ENCODE measurements at places on chromosomes 7 and 10. TPM values are rescaled to one million over a fixed set of nuclear protein-coding genes. Genes with fewer than 3 reads are reported as not detected.

Gene C10orf67
- not detected for total RNA-seq

Gene LRRC18
- total RNA-seq = not detected

Gene SPDYE2B
- total RNA-seq = not detected

Gene DDX56
- total RNA-seq = 63.2 TPM

Gene NOS3
- 54.8 TPM for total RNA-seq

Gene DOCK4
- total RNA-seq = 199 TPM

Gene ATOH7
- total RNA-seq = not detected

Gene C7orf57
- 0.09 TPM for total RNA-seq

Gene GIMAP8
- 60.6 TPM for total RNA-seq

Gene GHRHR
- 0.27 TPM for total RNA-seq

Gene GARIN1A
- total RNA-seq = 0.28 TPM

Gene ANLN
- 64.2 TPM for total RNA-seq

Gene VWDE
- total RNA-seq = 0.19 TPM

Gene UPP1
- 21.9 TPM for total RNA-seq

Gene KCP
- total RNA-seq = not detected

Gene SLC26A4
- 0.99 TPM for total RNA-seq

Gene GSTO2
- 0.66 TPM for total RNA-seq

Gene FGFBP3
- total RNA-seq = 0.09 TPM

Gene HOXA5
- total RNA-seq = 5.9 TPM

Gene TBC1D12
- total RNA-seq = 12.0 TPM

Gene LLCFC1
- not detected for total RNA-seq

Gene FXYD4
- total RNA-seq = not detected

Gene RASA4B
- total RNA-seq = 1.5 TPM

Gene NXPH1
- not detected for total RNA-seq

Gene OR2A12
- not detected for total RNA-seq

Gene ARF5
- total RNA-seq = 142 TPM

Gene MINDY4
- 4.0 TPM for total RNA-seq

Gene CDHR3
- total RNA-seq = 1.7 TPM

Gene SFTPD
- total RNA-seq = not detected

Gene SH2D4B
- total RNA-seq = 0.09 TPM
